ENCODE measurements at places on chromosomes 11 and 22.

DNA sequence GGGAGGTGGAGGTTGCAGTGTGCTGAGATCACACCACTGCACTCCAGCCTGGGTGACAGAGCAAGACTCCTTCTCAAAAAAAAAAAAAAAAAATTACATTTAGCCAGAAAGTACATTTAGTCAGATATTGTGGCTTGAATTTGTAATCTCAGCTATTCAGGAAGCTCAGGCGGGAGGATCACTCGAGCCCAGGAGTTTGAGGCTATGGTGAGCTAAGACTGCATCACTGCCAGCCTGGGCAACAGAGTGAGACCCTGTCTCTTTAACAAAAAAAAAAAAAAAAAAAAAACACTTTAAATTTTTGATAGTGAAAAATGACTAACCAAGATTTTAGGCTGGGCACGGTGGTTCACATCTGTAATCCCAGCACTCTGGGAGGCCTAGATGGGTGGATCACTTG is 27.3 kb downstream of the MRTFA start:
- no peak for DNase-seq

DNA sequence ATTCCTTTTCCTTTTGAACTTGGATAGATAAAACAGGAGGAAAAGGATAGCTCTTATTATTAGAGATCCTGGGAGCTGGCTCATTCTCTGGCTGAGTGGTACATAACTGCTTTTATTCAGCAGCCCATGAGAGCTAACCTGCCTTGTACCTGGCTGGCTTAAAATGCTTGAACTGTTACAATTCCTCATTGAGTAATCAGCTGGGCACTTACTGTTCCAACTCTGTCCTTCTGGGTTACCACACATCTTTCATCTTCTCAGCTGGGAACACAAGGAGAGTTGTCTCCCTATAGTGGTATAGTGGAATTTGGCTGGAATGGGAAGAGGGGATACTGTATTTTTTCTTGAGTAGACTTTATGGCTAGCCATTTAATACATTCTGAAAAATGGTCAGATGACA is 39.8 kb upstream of the SPTBN2 start:
- no peak for DNase-seq

- DNase-seq = no peak
Observed at GRCh38 chr11:16512198-16512898, 156.0 kb upstream of the SOX6 start.

GRCh38 chr11:83249972-83250593 is 36.1 kb downstream of the CCDC90B start:
- DNase-seq = no peak

DNA sequence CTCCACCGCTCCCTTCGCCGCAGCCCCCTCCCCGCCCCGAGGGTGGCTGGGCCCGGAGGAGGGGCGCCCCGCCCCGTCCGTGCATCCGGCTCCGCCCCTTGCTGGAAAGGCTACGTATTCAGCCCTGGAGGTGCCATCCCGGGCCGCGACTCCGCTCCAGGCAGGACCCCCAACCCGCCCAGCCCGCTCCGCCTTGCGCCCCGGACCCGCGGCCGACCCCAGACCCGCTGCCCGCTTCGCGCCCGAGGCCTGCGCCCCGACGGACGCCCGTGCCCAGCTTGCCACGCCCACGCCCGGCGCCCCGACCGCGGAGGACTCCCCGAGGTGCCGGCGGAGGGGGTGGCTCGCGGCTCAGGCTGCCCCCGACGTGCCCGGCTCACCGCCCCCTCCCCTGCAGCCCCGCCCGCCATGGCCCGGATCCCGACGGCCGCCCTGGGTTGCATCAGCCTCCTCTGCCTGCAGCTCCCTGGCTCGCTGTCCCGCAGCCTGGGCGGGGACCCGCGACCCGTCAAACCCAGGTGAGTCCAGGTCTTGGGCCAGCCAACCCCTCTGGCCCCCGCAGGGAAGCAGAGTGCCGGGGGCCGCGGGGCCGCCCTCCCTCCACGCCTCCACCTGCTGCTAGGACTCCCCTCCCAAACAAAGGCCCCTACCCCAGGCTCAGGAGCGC is at the start of gene ADM2:
Gene ADM2, plus strand, starts transcription at position 104 of the 667 bp plus-strand sequence. Its CDS starts 305 bp downstream, at position 409.
- no peak for DNase-seq

DNA sequence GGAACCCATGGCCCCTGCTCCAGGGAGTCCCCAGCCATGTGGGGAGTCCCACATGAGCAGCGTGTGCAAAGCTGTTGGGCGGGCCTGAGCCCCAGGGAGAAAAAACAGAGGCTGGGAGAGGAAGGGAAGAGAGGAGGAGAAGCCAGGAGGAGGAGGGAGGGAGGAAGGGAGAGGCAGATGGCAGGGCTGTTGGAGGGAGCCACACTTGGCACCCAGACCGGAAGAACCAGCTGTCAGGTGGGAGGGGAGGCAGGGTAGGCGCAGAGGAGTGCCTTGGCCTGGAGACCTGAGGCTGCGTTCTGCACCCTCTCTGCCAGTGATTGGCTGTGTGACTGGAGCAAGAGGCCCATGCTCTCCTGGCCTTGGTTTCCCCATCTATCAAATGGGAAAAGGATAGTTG is 6.7 kb downstream of the SYNGR1 start:
- no peak for DNase-seq
